A549 treated with CORT108297 at 1 μM for 4 hours (cell line): ENCODE measurements at places on chromosomes 2 and 18. TPM values are rescaled to one million over a fixed set of nuclear protein-coding genes. Genes with fewer than 3 reads are reported as not detected.

Gene C2orf80
- not detected in 5 replicates for total RNA-seq

Gene LINC00305
- not detected in 5 replicates for total RNA-seq

Gene NCKAP5
- total RNA-seq, result 0.80 to 1.2 TPM (median 0.93 TPM) in 5 replicates

Gene MC2R
- total RNA-seq, result not detected in 5 replicates

Gene CDK5R2
- 1.6 to 3.0 TPM (median 2.4 TPM) in 5 replicates for total RNA-seq

Gene FAM117B
- total RNA-seq, result 1.9 to 2.3 TPM (median 2.2 TPM) in 5 replicates

Gene RTP5
- total RNA-seq, result not detected in 5 replicates

Gene CAVIN2
- 13.6 to 23.4 TPM (median 21.6 TPM) in 5 replicates for total RNA-seq

Gene GBX2
- total RNA-seq, result 2.1 to 3.1 TPM (median 2.9 TPM) in 5 replicates

Gene PLGLB2
- total RNA-seq, result 0.13 to 0.35 TPM (median 0.25 TPM) in 4 of 5 replicates, not detected in the other

Gene GAL3ST2
- 0.13 to 0.35 TPM (median 0.32 TPM) in 5 replicates for total RNA-seq

Gene KCNK3
- 0.53 to 1.2 TPM (median 1.0 TPM) in 5 replicates for total RNA-seq

Gene CDH2
- 32.4 to 51.1 TPM (median 40.7 TPM) in 5 replicates for total RNA-seq
